NCI-H524 (cell line): ENCODE measurements at places on chromosomes 13 and 19.

DNA sequence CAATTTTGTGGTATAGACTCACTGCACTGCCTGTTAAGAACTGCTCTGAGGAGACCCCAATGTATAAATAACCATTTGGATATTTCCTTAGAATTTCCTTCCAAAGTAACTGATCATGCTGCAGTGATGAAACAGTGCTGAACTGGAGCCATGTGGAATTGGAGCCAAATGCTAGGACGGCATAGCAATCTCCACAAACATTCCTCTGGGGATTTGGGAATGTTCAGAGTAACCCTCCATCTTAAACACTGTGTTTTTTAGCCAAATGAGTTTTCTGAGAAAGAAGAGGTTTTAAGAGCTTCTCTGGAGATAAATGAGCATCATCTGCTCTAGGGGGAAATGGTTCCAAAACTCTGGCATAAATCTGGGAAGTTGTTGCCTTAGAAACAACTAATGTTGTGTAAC, 98.2 kb downstream of the OLFM4 start:
- DNase-seq: no peak

GRCh38 chr13:43264458-43264857, 241.1 kb downstream of the DNAJC15 start:
- no peak for DNase-seq

- no peak for DNase-seq
Observed at GRCh38 chr19:39832341-39833083, 1.4 kb downstream of the DYRK1B start.

GRCh38 chr13:93224535-93224934, 2.1 kb upstream of the GPC6 start:
- no peak for DNase-seq

DNA sequence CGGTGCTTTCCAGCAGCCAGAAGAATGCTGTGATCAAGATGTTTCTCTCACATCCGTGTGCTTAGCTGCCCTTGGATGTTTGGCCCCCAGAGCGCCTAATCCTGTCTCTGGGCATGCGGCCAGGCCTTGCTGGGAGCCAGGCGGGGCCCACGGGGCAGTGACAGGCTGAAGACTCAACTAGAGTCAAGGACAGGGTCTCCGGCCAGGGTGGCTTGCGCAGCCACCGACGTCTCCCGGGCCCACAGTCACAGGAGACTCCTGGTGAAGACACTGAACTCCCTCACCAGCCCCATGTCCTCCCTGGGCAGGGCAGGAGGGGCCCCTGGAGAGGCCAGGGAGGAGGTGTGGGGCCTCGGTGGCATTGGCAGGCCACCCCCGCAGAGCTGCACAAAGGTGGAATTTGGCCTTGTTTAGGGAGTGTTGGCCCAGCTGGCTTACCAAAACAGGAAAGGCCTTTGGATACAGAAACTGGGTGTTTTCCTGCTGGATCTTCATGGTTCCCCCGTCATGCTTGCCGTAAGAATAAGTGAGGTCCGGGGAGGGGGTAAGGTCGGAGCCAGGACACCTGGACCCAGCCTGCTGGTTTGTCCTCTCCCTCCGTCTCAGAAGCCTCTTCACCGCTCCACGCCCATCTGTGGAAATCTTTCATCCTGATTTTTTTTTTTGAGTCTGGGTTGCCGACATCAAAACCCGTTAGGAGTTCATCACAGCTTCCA, 10.0 kb upstream of the NDUFS7 start:
- DNase-seq: peak; percentile 61

DNA sequence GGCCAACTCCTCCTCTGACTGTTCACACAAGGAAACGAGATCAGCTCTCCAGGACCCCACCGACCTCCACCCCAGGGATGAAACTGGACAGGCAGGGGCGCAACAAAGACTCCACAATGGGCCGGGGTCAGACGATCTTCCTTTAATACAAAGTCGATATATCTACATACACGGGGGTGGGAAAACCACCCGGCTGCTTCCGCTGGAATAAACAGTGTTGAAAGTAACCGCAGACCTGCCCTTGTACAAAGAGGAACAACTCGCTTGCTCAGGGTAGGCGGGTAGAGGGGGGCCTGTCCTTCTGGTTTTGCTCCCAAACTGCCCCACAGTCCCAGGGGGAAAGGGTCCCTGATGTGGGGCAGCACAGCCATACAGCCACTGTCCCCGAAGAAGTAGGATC, 135.2 kb downstream of the PTPRS start:
- DNase-seq: no peak

DNA sequence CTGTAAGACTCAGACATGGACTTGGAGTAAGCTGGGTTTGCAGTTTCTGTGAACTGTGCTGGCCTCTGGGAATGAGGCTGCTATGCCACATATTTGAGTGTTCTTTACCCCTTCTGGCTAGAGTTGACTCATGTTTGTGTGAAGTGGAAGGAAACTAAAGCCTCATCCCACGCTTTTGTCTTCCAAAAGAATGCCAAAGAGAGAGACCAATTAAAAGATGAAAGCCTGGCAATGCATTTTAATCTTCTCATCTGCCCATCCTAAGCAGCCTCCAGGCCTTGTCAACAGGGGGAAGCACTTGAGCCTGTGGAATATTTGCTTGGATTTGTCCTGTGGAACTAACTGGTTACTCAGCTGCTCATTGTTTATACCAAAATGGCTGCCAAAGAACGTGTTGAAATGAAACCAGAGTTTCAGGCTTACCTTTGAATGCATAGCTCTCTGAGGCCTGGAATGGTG, 49.1 kb downstream of the LMO7 start:
- no peak for DNase-seq

- no peak for DNase-seq
Observed at GRCh38 chr13:109665781-109666249, 120.6 kb downstream of the IRS2 start.

- DNase-seq: no peak
Observed at GRCh38 chr13:72545030-72545719, 182.3 kb downstream of the MZT1 start.

DNA sequence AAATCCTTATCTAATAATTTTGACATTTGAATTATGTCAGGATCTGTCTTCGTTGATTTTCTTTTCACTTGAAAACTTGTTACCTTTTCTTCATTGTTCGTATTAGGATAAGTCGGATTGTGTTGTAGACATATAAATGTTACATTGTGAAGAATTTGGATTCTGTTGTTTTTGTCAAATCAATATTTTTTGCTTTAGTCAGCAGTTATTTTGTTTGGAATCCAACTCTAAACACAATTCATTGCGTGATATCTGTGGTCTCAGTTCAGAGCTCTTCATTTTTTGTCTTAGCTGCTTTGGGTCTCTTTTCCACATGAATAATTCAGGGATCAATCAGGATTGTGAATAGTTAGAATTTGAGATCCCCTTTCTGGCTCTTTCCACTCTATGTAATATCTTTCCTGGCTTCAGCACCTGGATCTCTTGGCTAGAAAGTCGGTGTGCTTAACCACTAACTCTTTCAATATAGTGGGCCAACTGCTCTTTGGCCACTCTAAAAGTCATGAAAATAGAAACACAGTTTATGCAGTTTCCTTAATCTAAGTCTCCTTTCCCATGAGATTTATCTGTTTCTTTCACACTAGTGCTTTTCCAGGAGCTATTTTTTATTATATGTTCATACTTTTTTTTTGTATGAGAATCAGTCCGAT, 2494.2 kb upstream of the PCDH20 start:
- DNase-seq: no peak

- no peak for DNase-seq
Observed at GRCh38 chr19:10228920-10229319, 2.2 kb downstream of the S1PR2 start.

- DNase-seq: no peak
Observed at GRCh38 chr19:33000510-33000909, 28.5 kb downstream of the FAAP24 start.

GRCh38 chr13:99507054-99507453, 5.8 kb downstream of the TM9SF2 start:
- DNase-seq: no peak

DNA sequence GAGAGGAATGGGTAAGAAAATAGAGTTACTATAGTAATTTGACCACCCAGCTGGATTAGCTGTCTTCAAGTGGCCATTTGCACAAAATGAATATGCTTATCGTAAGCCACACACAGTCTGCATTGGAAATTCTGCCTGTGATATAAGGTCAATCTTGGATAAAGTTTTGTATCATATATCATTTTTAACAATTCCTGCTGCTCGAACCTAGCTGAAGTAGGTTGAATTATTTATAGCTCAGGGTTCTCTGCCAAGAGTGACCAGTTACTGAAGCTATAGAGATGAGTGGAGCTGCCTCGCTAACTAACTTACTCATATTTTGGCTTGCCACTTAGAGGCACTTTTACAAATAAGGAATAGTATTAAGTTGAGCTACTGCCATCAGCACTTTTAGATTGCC, 220.9 kb downstream of the RGCC start:
- no peak for DNase-seq

DNA sequence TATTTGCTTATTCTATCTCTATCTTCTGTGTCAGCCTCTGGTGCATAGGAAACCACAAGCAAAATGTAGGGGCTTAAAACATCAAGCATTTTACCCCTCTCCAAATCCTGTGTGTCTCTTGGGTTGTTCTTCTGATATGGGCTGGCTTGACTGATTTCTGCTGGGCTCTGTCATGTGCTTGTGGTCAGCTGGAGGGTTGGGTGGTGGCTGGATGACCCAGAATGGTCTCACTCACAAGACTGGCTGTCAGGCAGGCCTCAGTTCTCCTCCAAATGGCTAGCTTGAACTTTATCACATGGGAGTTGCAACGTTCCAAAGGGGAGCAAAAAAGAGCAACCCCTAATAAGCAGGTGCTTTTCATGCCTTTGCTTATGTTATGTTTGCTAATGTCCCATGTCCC, 9.6 kb upstream of the LYPD5 start:
- no peak for DNase-seq

DNA sequence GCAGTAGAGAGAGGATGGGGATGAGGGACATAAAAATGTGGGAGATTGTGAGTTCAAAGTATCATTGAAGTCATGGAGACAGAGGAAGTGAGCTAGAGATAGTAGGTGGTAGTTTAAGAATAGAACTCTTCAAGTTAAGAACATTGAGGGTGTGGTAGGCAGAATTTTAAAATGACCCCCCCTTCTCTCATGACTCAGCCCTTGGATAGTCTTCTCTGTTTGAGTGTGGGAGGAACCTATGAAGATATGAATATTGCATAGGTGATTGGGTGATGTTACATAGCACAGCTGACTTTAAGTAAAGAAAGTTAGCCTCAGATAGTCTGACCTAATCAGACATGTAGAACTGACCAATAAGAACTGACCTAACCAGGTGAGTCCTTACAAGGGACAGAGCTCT, 418.6 kb downstream of the FOXO1 start:
- no peak for DNase-seq

DNA sequence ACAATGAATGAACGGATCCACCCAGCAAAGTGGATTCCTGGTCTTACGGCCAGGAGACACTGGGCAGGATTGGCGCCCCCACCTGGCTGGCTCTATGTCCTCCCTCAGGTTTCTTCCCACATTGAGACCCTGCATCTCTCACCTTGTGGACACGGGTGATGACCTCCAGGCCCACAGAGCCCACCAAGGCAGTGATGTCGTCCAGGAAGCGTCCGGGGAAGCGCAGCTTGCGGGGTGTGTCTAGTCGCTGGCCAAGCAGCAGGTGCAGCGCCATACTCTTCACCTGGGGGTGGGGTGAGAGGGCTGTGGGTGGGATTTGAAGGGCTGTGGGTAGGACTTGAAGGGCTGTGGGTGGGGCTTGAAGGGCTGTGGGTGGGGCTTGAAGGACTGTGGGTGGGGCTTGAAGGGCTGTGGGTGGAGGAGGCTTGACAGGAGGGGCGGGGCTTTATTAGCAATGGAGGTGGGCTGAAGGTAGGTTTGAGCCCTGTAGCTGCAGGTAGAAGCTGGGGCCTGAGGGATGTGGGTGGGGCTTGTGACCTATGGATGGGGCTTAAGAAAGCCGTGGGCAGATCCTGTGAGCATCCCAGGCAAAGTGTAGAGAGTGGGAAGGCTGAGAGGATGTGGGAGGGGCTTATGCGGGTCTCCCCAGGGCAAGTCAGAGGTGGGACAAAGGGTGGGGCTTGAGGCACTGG, 12.1 kb upstream of the ANGPTL8 start:
- peak; percentile 5 for DNase-seq

DNA sequence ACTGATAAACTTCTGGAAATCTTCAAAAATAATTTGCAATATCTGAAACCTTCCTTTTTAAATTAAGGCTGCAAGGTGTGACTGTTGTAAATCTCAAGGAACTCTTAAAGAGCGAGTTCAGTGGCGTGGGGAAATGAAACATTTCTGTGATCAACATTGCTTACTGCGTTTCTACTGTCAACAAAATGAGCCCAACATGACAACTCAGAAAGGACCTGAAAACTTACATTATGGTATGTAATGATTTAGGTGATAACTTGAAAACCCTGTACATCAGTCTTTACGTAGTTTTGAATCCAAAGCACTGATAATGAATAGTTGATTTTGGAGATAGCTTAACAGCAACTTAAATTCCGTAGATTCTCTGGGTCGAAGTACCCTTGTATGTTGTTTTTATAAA, 92.8 kb downstream of the ZMYM2 start:
- DNase-seq: no peak

DNA sequence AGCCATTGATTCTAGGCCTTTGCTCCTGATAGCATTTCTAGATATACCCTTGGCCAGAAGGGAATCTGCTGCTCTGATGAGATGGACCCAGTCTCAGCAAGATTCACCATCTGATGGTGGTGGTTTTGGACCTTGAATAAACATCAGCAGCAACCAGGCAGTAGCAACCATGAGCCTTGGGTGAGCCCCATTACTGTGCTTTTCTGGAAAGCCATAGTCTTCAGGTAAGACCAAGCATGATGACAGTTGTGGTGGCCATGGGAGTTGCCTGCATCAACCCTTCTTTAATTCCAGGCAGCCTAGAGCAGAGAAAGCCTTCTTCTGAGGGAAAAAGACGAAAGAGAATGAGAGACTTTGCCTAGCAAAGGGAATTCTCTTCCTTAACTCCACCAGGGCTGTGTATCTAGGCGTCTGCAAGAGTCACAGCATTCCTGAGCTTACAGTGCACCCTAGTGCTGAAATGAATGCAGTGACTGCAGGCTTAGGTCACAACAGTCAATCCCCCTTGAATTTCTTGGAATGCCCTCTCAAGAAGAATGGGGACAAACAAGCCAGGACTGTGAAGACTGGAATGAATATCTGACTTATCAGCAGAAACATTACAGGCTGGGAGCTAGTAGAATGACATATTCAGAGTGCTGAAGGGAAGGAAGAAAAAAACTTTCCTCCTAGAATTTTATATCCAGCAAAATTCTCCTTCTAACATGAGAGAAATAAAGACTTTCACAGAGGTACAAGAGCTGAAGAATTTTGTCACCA, 942.4 kb upstream of the PCDH20 start:
- DNase-seq: peak; percentile 11

DNA sequence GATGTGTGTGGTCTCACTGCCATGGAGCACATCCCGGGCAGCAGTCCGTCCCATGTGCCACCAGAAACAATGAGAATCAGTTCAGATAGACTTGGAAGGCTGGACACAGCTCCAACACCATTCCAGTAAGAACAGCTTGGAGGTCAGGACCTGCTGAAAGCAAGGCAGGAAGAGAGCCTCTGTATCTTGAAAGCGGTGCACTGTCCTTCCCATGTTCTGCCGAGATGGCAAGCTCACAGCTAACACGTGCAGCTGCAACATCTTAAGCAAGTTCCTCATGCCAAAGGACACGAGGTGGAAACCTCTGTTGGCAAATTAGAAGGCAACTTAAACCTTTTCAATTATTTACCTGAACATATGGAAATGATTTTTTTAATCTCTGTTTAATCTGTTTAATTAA, 175.4 kb downstream of the DLEU7 start:
- no peak for DNase-seq

- DNase-seq: no peak
Observed at GRCh38 chr13:36158611-36159010, 27.4 kb upstream of the DCLK1 start.
